ENCODE measurements at places on chromosomes 16 and 17. TPM values are rescaled to one million over a fixed set of nuclear protein-coding genes. Genes with fewer than 3 reads are reported as not detected.

IL34 gene
- total RNA-seq: 4.1 TPM

ACSF3 gene
- 38.4 TPM for total RNA-seq

FNDC8 gene
- total RNA-seq: not detected

CDH1 gene
- 292 TPM for total RNA-seq

NPIPA8 gene
- total RNA-seq: 0.87 TPM

PGAP6 gene
- total RNA-seq: 76.3 TPM

SEPTIN12 gene
- total RNA-seq: not detected

ASGR2 gene
- 1.0 TPM for total RNA-seq

KRT33B gene
- not detected for total RNA-seq

TBC1D26 gene
- not detected for total RNA-seq

IGF2BP1 gene
- 0.23 TPM for total RNA-seq

SMIM36 gene
- total RNA-seq: not detected

RAMP2 gene
- total RNA-seq: 95.4 TPM

CBLN1 gene
- not detected for total RNA-seq

GDPD1 gene
- total RNA-seq: 4.8 TPM

HYDIN gene
- total RNA-seq: 8.2 TPM

QRICH2 gene
- 3.3 TPM for total RNA-seq

MAF gene
- 52.2 TPM for total RNA-seq

OSGIN1 gene
- 9.4 TPM for total RNA-seq

HSD17B2 gene
- 0.55 TPM for total RNA-seq

UTS2R gene
- not detected for total RNA-seq

ANKS3 gene
- 16.1 TPM for total RNA-seq

SLC16A6 gene
- total RNA-seq: 4.1 TPM

CLEC19A gene
- 0.39 TPM for total RNA-seq

PYY gene
- total RNA-seq: not detected

LGALS9 gene
- total RNA-seq: 149 TPM

GSDMA gene
- total RNA-seq: not detected

EFNB3 gene
- 3.1 TPM for total RNA-seq

PTRH2 gene
- total RNA-seq: 15.4 TPM

TBC1D3E gene
- not detected for total RNA-seq

KRT40 gene
- total RNA-seq: not detected

SLC46A1 gene
- total RNA-seq: 28.8 TPM

VKORC1 gene
- total RNA-seq: 76.4 TPM

C16orf92 gene
- not detected for total RNA-seq

C16orf74 gene
- total RNA-seq: 1.9 TPM

PROCA1 gene
- total RNA-seq: 1.9 TPM

OR1A1 gene
- not detected for total RNA-seq

KRT14 gene
- total RNA-seq: not detected

TM4SF5 gene
- not detected for total RNA-seq

P2RX1 gene
- 3.9 TPM for total RNA-seq

MMP15 gene
- total RNA-seq: 38.7 TPM

KRTAP9-1 gene
- not detected for total RNA-seq

CLEC16A gene
- total RNA-seq: 38.6 TPM
